ENCODE measurements at places on chromosomes 1 and 21. TPM values are rescaled to one million over a fixed set of nuclear protein-coding genes. Genes with fewer than 3 reads are reported as not detected.

Gene RHBDL2
- 1.8 TPM for total RNA-seq

- no peak for DNase-seq
Observed at GRCh38 chr1:2981981-2982614, 39.2 kb upstream of the ACTRT2 start.

Gene CD1E
- not detected for total RNA-seq

DNA sequence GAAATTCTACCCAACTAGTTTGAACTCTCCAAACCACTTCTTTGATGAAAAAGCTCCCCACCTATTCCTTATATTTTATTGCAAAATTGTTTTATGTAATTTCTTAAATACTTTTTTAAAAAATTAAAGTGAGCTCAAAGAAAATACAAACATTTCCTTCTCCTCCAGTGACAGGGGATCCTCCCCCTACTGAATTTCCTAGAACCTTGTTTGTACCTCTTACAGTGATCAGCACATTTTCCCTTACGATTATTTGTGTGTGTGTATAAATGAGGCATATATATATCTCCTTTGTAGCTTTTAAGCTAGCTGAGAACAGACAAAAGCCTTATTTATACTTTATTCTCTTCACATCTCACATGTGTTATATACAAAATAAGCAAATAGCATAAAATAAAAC, 44.4 kb downstream of the VAV3 start:
- DNase-seq: no peak

Gene OR6K3
- total RNA-seq: not detected

DNA sequence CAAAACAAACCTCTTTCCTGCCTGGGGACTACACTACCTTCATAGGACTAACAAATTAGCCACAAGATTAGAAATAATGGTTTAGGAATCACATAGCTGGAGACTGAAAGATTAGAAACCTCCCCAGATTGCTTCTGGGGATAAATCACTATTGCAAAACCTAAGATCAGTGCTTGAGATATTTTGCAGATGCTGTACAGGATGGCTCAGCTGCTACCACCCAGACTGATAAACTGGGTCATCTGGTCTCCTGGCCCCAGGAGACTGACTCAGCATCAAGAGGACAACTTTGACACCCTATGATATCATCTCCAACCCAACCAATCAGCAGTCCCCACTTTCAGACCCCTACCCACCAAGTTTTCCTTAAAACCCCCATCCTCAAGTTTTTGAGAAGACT, 137.0 kb downstream of the LRRC53 start:
- no peak for DNase-seq

DNA sequence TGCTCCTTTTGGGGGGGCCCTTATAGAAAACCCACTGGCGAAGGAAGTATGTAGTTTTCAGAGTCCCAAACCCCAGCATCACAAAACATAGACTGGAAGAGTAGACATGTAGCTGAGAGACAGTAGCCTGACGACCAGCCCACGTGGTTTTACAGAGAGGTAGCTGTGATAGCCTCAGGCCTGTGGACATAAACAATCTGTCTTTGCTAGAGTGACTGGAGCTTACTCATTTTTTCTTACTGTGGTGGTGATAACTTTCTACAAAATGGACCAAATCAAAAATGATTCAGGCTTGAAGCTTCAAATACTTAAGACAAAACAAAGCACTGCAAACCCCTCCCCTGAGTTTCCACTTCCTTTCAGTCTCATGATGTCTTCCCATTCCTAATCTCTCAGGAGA, 497.0 kb downstream of the RWDD3 start:
- DNase-seq: no peak

DNA sequence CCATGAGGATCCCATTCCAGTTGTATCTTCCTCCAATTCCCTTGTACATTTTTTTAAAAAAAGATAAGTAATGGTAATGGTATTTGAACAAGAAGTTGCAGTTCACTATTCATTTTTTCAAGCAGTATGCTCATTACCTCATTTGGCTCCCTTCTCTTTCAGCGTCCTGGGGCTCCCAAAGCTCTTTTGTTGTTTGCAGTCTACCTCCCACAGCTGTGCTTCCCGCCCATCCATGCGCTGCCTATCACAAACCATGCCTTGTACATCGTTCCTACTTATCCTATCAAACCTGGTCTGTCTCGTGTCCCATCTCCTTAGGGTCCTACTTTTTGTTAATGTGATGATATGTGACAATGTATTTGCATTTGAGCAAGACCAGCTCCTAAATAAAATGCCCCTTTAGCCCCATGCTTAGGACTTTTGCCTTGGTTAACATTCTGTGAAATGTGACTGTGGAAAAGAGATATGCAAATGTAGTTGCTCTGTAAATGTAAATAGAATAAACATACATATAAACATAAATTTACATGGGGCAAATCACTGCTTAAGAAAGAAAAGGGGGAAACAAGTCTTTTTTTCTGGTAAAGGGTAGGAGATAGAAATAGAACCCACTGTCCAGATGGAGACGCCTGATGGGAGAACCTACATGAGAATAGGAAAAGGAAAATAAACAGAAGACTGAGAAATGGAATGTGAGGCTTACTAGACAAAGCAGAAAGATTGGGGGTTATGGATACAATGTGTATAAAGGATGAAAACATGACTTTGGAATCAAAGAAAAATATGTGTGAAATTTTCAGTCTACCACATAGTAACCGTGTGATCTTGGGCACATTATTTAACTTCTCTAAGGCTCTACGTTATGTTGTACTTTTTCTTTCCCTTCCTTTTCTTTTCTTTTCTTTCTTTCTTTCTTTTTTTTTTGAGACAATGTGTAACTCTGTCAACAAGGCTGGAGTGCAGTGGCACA, 59.8 kb upstream of the PLXNA2 start:
- DNase-seq: no peak

Gene NOS1AP
- not detected for total RNA-seq

DNA sequence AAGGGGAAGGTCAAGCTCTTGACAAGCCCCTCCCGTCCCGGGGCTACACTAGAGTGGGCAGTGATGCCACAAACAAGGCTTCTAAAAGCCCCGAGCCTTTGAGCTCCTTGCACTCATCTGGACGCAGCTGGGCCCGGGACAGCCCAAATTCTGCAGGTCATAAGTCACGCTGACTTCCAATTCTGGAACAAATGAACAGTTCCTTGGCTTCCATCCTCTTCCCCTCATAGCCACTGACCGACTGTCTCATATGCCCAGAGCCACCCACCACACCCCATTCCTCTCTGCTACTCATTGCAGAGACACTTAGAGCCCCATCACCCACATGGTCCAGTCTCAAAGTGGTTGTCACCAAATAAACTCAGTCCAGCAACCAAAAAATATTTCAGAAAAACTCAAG, 32.8 kb upstream of the PRELP start:
- no peak for DNase-seq

GRCh38 chr1:51058858-51059257, 43.2 kb upstream of the C1orf185 start:
- DNase-seq: no peak

DNA sequence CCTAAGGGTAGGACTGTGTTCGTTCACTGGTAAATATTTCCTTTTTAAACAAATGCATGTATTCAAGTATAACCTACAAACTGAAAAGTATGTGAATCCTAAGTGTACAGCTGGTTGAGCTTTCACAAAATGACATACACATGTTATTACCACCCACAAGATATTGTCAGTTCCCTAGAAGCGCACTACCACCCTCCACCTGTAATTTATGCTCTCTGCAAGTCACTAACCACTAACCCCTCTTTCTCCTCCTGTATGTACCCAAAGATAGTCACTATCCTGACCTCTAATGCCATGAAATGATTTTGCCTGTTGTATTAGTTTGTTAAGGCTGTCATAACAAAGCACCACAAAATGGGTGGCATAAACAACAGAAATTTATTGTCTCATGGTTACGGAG, 82.8 kb upstream of the CHODL start:
- no peak for DNase-seq

GRCh38 chr21:40272037-40272436, 404.8 kb downstream of the PCP4 start:
- DNase-seq: no peak

- no peak for DNase-seq
Observed at GRCh38 chr1:244294599-244295224, 157.0 kb downstream of the ADSS2 start.

Gene RXRG
- total RNA-seq: not detected

DNA sequence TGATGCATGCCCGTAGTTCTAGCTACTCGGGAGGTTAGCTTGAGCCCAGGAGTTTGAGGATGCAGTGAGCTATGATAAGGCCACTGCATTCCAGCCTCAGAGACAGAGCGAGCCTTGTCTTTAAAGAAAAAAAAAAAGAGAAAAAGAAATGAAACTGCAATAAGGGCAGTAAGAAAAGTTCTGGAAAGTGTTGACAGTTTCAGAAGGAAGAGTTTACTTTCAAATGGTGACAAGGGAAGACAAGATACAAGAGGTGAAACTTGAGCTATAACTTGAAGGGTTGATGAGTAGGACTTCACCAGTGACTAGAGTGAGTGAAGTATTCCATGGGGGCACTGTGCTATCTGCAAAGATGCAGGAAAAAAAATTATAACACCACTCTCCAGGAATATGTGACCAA, 125.0 kb downstream of the AKT3 start:
- DNase-seq: no peak

All from renal cortical epithelial cell (primary cell).